ENCODE measurements at places on chromosomes 7 and 10.

GRCh38 chr10:49831352-49832035 is 69.4 kb upstream of the OGDHL start:
- DNase-seq = no peak

GRCh38 chr7:132190683-132191082 is 385.6 kb downstream of the PLXNA4 start:
- no peak for DNase-seq

DNA sequence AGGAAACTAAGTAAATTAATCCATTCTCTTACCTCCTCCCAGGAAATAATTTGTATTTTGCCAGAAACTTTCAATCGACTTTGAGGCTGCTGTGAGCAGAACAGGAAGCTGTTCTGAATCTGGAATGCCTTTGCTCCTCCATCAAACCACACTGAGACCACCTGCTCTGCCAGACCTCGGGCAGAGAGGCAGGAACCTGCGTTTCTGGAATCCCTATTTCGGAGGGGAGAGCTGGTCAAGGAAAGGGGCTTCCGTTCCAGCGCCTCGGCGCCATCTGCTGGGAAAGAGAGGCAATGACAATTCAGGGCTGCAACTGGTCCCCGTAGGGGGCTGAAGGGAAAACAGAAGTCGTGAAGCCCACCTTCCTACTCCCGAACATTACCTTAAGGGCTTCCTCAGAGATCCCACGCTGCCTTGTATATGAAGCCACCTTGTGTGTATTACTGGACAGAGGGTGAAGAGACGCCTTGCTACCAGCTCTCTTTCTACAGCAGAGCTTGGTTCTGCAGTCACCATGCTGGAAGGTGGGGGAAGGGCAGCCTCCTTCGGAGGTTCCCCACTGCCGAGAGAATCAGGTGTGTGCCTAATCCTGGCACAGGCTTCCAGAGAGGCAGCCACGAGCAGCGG is 31.2 kb downstream of the ZNF467 start:
- DNase-seq = peak; percentile 20

- no peak for DNase-seq
These were observed 142.9 kb upstream of the VWC2 start for GRCh38 chr7:49630513-49630912.

DNA sequence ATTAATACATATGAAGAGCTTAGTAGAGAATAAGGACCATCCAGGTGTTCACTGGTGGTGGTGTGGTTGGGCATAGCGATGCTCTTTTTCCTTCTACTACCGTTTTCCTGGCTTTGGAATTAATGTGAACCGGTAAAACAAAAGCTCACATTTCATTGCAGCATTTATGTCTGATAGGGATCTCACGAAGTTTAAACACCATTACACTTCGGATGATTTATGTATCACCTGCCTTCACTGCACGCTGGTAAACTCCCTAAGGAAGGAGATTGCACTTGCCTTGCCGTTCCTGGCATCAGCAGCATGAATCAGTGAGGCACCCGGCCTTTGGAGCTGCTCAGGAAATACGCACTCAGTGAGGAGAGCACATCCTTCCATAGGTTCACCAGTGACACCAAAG is 47.5 kb downstream of the WIPF3 start:
- no peak for DNase-seq

DNA sequence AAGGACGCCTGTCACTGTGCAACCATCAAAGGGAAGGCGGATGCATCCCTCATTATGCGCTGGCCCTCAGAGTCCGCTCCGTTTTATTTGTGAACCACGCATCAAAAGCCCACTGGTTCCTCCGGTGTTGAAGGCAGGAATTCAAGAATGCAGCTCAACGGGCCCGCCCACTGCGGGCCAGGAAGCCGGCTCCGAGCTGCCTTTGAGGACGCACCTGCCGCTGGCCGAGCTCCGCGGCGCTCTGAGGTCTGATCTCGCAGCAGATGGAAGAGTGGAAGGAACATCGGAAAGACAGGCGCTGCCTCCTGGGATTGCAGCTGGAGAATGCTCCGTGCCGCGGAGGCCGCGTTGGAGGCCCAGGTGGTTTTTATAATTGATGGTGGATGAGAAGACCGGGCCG is 56.9 kb upstream of the ADGRA1 start:
- no peak for DNase-seq

- peak; percentile 23 for DNase-seq
These were observed 9.2 kb downstream of the CREM start for GRCh38 chr10:35135861-35136260.

DNA sequence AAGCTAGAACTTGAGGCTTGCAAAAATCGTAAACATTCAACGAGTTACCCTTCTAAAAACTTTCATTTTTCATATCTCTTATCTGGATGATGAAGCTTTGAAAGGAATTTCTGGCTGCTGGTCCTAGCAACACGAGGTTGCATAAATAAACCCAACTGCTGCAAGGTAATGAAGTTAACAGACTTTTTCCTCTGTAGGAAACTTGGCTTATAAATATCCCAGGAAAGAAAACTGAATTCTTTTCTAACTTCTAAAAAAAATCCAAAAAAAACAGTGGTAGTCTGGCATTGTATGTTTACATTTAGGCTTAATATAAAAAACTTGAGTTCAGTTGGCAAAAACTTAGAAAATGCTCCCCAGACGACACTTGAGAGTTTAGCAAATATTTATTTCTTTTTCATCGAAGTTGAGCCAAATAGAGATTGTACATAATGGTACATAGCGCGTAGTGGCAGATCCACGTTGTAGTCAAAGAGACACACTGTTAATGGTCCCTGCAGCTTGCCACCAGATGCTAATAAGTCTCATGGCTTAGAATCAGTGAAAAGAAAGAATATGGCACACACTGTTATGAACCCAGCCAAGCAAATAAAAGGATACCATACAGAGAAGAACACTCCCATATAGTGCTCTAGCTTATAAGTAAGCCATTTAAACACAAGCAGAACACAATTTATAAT is 200.3 kb upstream of the PCLO start:
- no peak for DNase-seq

- DNase-seq = no peak
These were observed 185.1 kb downstream of the DGKI start for GRCh38 chr7:137661634-137662033.

- DNase-seq = no peak
These were observed 97.6 kb downstream of the SUGCT start for GRCh38 chr7:40232242-40232893.

GRCh38 chr7:28166982-28167715 is 13.4 kb downstream of the JAZF1 start:
- no peak for DNase-seq

DNA sequence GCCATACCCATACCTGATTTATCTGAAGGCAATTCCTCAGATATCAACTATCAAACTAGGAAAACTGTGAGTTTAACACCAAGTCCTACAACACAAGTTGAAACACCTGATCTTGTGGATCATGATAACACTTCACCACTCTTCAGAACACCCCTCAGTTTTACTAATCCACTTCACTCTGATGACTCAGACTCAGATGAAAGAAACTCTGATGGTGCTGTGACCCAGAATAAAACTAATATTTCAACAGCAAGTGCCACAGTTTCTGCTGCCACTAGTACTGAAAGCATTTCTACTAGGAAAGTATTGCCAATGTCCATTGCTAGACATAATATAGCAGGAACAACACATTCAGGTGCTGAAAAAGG is 69.0 kb upstream of the RSBN1L start:
- DNase-seq = no peak

DNA sequence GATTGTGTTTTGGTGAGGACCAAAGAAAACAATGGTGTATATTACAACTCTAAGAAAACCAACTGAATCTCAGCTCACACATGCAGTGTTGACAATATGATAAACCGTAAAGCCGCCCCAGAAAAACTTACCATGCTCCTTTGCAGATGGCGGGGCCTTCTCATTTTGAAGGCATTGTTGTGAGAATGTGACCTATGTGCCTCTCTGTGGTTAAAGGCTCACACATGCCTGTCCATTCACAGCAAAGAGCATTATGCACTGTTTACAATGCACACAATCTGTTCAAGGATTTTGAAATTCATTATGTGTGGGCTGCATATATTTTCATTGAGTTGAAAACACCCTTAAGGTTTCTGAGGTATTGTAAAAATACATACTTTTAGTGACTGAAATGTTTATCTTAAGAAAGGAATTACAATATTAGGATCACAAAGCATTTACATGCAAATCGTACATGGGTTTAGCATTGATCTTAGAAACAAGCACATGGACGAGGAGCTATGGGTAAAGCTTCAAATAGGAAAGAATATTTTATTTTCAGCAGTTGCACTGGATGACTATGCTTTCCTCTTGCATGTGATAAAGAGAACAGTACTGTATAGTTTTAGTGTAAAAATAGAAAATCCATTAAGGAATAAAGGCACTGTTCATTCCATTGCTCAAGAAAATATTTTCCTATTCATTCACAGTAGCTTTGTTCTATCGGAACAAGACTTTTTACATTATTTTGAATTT is 334.3 kb downstream of the ARL4A start:
- DNase-seq = no peak

DNA sequence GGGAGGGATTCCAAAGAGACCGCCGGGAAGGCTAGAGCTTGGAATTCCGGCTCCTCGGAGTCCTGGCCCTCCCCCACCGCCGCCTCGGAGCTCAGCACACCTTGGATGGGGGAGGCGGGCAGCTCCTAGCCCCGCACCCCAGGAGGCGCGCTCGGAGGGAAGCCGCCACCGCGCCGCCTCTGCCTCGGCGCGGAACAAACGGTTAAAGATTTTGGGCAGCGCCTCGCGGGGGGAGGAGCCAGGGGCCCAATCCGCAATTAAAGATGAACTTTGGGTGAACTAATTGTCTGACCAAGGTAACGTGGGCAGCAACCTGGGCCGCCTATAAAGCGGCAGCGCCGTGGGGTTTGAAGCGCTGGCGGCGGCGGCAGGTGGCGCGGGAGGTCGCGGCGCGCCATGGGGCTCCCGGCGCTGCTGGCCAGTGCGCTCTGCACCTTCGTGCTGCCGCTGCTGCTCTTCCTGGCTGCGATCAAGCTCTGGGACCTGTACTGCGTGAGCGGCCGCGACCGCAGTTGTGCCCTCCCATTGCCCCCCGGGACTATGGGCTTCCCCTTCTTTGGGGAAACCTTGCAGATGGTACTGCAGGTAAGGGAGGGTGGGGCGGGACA is at the start of gene CYP26A1:
Gene CYP26A1, plus strand, starts transcription at position 355 of the 608 bp plus-strand sequence. Its CDS starts 42 bp downstream, at position 397.
- DNase-seq = no peak

GRCh38 chr10:71833451-71834342 is 17.4 kb downstream of the PSAP start:
- no peak for DNase-seq

DNA sequence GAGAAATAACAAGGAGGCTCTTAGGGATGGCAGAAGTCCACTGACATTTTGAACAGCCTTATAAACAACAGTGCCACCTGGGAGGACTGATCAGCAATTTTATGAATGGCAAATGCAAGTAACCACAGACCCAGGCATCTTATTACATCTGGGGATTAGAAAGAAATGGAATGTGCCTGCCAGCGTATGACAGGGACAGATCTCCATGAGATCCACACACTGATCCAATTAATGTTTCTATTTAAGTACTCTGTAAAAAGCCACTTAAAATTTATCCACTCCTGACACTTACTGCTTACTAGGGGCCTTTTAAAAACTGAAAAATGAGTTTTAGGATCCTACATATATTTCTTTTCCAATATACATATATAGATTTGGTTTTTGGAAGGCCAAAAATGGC is 28.6 kb downstream of the PARD3 start:
- DNase-seq = no peak

DNA sequence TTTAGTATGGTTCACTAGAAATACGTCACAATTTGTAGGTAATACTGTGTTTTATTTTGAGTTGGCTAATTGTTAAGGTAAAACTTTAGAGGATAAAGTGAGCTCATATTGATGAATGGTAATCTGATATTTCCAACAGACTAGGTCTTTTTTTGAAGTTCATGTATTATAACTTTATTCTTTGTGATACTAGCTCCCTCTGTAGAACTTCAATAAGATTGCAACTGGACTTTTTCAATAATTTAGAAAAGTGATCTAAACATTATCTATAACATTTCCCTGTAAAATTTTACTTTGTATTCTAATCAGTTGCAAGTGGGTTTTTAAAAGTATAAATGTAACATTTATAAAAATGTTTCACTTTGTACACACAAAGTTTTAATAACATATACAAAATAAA is 83.5 kb downstream of the ADK start:
- no peak for DNase-seq

- DNase-seq = no peak
These were observed 23.1 kb downstream of the KCP start for GRCh38 chr7:128887169-128888038.

- DNase-seq = no peak
These were observed 53.1 kb downstream of the APBB1IP start for GRCh38 chr10:26491276-26491675.

DNA sequence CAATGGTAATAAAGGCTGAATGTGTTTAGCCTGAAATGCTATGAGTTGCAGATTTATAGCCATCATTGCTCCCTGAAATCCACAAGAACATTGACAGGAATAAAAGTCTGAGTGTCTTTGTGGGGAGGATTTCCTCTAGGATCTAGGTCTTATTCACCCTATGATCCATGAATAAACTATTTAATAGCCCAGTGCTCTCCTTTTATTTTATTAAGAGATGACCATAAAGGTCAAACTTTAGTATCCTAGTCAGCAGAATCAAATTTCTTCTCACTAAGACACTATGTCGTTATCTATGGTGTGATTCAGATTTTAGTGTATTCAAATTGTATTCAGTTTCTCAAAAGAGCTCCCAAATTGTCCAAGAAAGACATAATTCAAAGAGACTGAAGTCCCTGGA is 67.8 kb upstream of the AKR1E2 start:
- DNase-seq = no peak

GRCh38 chr10:125521721-125522680 is 161.0 kb downstream of the TEX36 start:
- DNase-seq = no peak

DNA sequence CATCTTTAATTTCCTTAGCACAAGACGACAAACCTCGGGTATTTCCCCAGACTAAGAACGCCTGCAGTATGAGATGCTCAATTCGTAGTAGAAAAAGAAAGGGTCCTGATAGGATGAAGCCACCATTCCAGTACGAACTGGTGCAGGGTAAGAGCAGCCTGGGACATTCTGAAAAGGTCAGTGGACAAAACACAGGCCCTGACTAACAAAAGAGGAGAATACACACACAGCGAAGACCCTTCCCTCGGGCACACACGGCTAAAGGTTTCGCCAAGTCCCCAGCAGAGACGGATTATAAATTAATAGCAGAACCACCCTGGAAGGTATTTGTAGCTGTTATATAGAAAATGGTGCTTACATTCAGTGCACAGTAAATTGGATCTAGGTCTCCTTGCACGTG is 137.6 kb downstream of the SKIDA1 start:
- no peak for DNase-seq

DNA sequence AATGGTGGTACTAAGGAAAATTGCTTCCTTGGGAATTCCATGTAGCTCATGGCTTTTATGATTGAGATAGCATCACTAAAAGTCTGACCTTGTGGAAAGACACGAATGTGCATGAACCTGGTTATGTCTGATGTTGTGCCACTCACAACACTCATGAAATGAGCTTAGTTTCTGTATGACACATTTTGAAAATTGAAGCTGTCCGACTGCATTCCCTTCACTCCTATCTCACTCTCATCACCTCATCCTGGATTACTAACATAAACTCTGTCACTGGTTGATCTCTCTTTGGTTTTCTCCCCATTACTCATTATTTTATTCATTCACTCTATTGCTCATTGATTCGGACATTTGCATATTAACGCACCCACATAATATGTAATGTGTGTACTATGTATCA is 190.0 kb upstream of the VWC2 start:
- no peak for DNase-seq

- peak; percentile 66 for DNase-seq
These were observed 5.6 kb downstream of the CCSER2 start for GRCh38 chr10:84333864-84334451.
